Activated naive CD4-positive, alpha-beta T cell treated with Interleukin-2 at 50 U/mL for 16 hours (primary cell): ENCODE measurements at places on chromosomes 5 and 9.
A peak's percentile ranks its signal among the peaks of the same experiment; 100 is the strongest.

- no peak for DNase-seq
Measured at GRCh38 chr9:71326360-71326759, 204.9 kb upstream of the TRPM3 start.

GRCh38 chr9:571066-571465 is 270.4 kb upstream of the DMRT1 start:
- DNase-seq: no peak

DNA sequence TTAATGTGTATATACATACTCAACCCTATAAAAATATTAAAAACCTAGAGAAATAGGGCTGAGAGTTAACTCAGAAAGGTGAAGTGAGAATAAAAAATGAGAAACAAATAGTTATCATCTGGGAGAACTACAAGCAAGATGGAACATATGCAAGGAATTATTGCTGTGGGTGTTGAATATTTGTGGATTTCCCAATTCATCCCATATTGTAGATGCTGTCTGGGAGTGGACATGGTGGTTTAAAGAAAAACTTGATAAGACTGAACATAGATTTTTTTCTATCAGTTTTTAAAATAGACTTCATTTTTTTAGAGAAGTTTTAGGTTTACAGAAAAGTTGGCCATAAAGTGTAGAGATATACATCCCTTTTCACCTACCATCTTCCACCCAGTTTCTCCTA is 263.5 kb downstream of the SPATA31D1 start:
- no peak for DNase-seq

DNA sequence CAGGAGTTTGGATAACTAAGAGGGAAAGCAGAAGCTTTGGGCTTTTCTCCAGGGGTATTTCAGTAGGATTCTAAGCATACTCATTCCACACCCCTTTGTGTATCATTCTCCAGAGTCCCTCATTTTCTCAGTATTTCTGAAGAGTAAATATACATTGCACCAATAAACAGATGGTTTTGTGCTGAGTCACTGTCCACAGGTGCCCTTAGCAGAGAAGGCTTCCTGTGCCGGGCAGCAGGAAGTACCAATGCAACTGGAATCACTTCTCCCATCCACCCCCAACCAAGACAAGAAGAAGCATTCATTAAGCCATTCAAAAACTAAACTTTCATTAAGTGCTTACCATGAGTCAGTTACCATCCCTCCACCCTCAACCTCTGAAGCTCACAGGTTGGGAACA is 3.6 kb upstream of the CCNJL start:
- no peak for DNase-seq

DNA sequence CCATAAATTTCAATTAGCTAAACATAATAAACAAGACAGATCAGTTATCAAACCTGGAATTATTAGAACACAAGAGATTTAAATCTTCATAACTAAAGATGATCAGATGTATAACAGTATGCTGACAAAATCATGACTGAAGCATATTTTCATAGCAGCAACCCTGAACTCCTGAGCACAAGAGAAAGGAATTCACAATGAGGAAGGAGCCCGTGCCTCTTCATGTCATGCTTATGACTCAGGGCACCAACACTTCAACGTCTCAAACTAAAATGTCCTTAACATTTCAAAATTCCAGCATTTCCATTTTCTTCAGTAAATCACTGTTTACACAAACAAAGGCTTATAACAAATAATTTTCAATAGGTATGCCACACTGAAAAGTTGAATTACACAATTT is 6.7 kb downstream of the AP3B1 start:
- DNase-seq: no peak

- no peak for DNase-seq
Measured at GRCh38 chr5:123718238-123718637, 206.3 kb downstream of the CSNK1G3 start.

DNA sequence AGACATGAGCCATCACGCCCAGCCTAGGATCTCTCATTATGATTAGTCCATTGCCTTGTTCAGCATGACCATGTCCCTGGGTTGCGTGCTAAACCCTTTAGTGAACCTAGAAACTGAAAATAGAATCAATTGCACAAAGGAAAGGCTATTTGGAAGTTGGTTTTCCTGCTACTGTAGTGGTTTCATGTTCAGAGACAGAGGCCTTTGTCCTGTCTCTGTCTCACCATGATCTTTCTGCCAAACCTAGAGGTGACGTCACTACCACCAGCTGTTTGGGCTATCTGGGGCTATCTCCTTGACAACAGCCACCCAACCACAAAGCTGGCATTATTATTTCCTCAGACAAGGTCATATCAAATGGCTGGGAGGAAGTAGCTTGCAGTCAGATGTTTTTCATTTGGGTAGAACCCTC is 4.0 kb upstream of the CDK5RAP2 start:
- peak; percentile 14 for DNase-seq

- DNase-seq: no peak
Measured at GRCh38 chr5:119366540-119366881, 10.7 kb downstream of the TNFAIP8 start.

- no peak for DNase-seq
Measured at GRCh38 chr5:1418238-1418920, 26.9 kb downstream of the SLC6A3 start.

GRCh38 chr5:55037046-55037771 is 13.2 kb downstream of the GZMK start:
- peak; percentile 63 for DNase-seq

GRCh38 chr5:124180875-124181461 is 565.5 kb downstream of the ZNF608 start:
- DNase-seq: no peak

GRCh38 chr5:35554016-35554415 is 63.6 kb upstream of the SPEF2 start:
- no peak for DNase-seq

GRCh38 chr5:7925961-7926695 is 57.2 kb downstream of the MTRR start:
- DNase-seq: no peak

- DNase-seq: no peak
Measured at GRCh38 chr9:98080326-98080725, 23.8 kb downstream of the NANS start.

DNA sequence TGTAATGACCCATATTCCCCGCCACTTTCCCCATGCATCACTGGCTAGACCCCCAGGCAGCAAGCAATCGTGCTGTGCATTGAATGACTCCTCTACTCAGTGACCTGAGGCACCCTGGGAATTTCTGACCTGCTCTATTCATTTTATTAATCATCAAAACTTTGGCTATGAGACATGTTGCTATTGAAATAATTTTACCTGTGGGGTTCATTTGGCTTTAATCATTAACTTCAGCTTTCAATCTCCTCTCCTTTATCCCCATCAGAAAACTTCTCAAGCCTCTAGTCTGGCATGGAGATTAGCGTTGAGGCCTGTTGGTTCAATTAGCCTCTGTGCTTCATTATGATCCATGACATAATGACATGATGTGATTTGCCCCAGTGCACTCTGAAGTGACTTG is 429.0 kb downstream of the ZNF608 start:
- no peak for DNase-seq

DNA sequence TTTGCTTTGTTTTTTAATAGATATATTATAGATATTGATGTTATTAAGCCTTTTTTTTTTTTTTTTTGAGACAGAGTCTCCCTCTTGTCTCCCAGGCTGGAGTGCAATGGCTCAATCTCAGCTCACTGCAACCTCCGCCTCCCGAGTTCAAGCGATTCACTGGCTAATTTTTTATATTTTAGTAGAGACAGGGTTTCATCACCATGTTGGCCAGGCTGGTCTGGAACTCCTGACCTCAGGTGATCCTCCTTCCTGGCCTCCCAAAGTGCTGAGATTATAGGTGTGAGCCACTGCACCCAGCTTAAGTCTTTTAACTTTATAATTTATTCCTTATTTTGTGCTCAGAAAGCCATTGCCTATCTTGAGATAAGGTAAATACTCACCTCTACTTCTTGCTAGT is 24.2 kb upstream of the RAD23B start:
- no peak for DNase-seq

- DNase-seq: no peak
Measured at GRCh38 chr5:107381189-107381856, 289.4 kb downstream of the EFNA5 start.

DNA sequence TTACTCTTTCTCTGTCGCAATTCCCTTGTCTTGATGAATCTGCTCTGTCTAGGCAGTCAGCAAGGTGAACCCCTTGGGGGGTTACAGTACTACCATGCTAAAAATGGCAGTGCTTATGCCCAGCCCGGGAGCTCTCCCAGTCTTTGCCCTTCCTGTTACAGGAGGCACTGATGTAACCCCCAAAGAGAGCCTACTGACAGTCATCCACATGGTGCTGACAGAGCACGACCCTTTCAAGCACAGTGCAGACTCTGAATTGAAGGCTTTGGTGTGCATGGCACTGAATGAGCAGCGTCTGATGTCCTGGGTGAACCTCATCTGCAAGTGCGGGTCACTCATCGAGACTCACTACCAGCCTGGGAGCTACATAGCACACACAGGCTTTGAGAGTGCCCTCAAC is 34.5 kb upstream of the SLC36A2 start:
- no peak for DNase-seq

GRCh38 chr9:19754921-19755320 is 33.9 kb downstream of the SLC24A2 start:
- no peak for DNase-seq

GRCh38 chr9:91179237-91180138 is 182.2 kb downstream of the AUH start:
- no peak for DNase-seq

GRCh38 chr5:169098331-169099121 is 202.4 kb downstream of the SLIT3 start:
- no peak for DNase-seq

DNA sequence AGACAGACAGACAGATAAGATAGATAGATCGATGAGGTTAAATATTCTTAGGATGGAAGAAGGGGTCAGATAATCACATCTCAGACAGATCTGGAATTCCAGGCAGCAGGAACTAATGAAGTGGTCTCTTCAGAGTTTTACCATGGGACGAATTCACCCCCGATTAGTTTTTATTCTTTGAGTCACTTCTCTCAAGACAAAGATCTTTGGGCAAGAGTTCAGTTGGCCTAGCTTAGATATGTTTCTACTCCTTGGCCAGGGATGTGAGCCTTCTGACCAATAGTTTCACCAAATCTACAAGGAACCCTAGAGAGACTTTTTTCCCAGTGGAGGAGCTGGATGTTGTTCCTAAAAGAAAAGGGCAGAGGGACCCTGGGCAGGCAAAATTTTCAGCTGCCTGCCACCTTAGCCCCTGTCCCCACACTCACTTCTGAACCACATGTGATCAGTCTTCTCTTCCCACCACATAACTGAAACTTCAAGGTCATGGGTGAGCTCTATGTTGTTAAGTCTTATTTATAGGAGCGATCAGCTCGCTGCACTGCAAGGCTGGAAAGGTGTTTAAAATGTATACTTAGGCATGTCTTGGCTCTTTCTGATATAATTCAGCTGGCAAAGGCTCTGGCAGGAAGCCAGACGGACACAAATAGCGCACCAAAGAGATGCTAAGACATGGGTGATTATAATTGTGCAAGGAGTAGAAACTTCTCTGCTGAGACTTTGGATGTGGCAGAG is 132.9 kb downstream of the PALM2AKAP2 start:
- DNase-seq: no peak

DNA sequence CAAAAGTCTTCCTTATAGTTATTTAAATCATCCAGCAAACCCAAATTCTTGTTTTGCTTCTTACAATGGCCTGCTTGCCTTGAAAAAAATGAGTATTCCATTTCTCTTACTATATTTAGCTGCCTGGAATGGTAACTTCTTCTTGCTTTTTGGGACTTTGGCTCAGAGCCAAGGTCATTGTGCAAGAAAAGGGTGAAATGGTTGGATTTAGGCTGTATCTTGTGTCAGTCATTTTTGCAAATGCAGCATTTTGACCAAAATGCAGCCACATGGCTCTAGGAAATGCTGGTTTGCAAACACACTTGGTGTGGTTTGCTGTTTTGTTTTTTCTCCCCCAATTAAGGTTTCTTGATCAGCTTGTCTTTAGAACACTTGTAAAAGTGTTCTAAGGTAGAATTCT is 133.3 kb upstream of the ELL2 start:
- DNase-seq: no peak

GRCh38 chr5:37121465-37121864 is 127.7 kb downstream of the CPLANE1 start:
- DNase-seq: no peak

DNA sequence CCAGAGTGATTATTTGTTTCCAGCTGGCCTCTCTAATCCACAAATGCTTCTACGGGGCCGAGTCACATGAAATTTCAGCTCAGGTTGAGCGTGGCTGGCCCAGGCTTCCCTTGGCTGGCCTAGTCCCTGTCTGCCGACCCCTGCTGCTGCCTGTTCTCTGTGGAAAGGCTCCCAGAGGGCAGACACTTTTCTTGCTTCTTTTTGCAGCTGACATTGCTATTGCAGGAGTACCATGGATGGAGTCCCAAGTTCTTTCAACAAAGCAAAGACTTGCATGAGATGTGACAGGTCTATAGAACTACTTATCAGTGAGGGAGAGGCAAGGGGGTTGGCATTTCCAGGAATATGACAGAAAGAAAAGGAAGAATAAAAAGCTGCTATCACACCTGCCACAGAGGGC is 287.4 kb upstream of the ARRDC3 start:
- no peak for DNase-seq

DNA sequence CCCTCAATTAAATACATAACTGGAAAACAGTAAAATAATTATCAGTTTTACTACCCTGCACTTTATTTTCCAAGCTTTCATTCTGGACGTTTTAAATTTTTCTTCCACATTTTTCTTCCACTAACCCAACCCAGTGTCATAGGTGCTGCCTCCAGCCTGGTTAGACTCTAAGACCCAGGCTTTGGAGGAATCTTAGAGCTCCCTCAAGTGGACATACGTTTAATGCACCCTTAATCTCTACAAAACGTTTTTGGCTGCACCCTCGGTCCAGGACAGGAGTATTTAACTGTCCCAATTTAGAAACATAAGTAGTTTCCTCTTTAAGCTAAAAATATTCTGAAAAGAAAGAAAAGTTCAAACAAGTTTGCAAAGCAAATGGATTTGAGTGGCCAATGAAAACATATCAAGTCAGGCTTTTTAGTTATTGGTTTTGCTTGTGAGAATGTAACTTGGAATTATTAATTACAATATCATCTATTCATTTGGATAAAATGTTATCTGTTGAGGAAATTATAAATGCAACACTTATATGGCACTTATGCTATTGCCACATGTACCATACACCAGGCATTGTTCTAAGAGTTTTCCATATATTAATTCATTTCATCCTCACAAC is 38.9 kb downstream of the CDH6 start:
- DNase-seq: no peak

- DNase-seq: peak; percentile 80
Measured at GRCh38 chr5:133868946-133869518, 99.4 kb downstream of the C5orf15 start.

GRCh38 chr9:115195912-115196311 is 78.0 kb upstream of the TNC start:
- no peak for DNase-seq

DNA sequence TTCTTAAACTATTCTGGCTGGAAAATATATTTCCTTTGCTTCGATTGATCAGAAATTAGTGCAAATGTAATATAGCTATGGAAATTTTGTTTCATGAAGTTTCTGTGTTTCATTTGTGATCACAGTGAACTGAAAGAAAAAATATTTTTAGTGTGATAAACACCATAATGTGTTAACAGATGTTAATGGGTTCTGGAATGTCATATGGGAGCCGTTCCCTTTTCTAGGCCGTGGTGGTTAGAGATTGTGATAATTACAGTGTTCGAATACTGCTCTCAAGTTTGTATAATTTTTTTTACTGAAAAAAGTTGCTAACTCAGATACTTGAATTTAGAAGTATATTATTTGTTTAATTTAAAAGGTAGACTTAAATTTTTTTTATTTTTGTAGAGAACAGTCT is 19.3 kb downstream of the GAPVD1 start:
- DNase-seq: no peak
